ENCODE measurements at places on chromosomes 3 and 15.

GRCh38 chr3:72951259-72951722, 45.3 kb upstream of the PPP4R2 start:
- DNase-seq, result peak; percentile 24

DNA sequence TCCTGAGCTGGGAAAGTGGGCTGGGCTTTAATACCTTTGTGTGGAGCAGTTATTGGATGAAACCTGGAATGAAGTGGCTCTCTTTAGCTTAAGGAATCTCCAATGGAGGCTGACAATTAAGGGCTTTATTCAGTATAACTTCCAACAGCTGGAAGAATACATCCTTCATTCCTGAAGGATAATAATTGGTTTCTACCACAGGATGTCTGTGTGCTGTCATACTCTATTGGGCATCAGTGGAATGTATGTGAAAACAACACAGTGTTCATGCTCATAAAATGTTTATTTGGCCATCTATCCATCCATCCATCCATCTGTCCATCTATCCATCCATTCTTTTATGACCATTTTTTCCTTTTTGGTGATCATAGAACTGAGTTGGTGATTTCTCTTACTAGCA, 220.7 kb upstream of the GAP43 start:
- no peak for DNase-seq

- peak; percentile 47 for DNase-seq
Measured at GRCh38 chr15:80587816-80588456, 107.2 kb upstream of the ABHD17C start.

DNA sequence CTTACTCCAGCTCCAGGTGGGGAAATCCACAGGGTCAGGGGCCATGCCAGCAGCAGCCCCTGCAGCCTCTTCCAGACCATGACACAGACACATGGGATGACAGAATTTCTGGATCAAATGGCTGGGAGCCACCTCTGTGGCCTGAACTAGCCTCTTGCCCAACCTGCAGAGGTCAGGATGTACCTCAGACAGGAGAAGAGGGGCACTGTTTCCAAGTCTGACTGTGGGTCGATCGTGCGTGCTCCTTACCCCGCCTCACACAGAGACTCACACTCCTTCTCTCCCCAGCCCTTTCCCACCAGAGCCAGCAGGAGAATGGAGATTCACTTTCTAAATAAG, 131.9 kb downstream of the FAM43A start:
- DNase-seq, result no peak

- peak; percentile 81 for DNase-seq
Measured at GRCh38 chr3:107690522-107691138, 167.9 kb downstream of the BBX start.

- DNase-seq, result peak; percentile 44
Measured at GRCh38 chr15:84781495-84781894, 33.1 kb downstream of the ZNF592 start.
